ENCODE measurements at places on chromosomes 11 and 22. TPM values are rescaled to one million over a fixed set of nuclear protein-coding genes. Genes with fewer than 3 reads are reported as not detected.

ROBO3 gene
- total RNA-seq = 7.4 TPM

SCN4B gene
- total RNA-seq = 5.0 TPM

HEPN1 gene
- total RNA-seq = not detected

OR6A2 gene
- total RNA-seq = 0.15 TPM

LRRN4CL gene
- total RNA-seq = 0.61 TPM

DNA sequence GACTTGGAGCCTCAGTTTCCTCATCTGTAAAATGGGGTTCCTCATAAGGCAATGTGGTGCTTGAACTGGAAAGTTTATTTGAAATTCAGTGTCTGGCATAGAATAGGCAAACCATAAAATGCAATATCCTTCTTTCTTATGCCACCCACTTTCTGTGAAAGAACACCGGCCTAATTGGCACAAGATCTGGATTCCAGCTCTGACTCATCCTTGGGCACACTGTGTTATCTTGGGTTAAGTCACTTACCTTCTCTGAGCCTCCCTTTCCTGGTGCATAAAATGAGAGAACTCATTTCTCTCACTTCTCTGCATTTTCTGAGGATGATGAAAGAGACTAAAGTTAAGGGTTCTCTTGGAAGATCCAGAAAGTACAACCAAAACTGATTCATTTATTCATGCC, 5.1 kb downstream of the INSC start:
- H3K27me3 ChIP-seq = no peaks in the 10 kb centered on the region
- no peak overlapping the region for H3K4me3 ChIP-seq
- no peaks in the 10 kb centered on the region for H3K36me3 ChIP-seq
- peaks cover under 1% of the 10 kb centered on the region for H3K4me1 ChIP-seq

DNA sequence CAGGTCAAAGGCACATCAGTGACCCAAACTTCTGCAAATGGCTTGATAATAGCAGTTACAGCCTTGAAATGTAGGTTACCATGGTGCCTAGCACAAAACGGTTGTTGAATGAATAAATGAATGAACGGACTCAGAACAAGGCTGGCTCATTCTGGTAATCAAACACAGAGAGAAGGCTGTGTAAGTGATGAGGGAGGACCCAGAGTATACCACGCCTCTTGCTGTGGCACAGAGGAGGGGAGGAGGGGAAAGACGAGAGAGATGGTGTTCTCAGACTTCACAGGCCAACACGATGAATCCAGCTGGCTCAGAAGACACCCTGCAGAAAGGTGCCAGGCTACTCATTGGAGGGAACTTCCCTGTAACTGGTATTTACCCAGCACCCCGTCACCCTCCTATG, 38.3 kb downstream of the PC start:
- H3K36me3 ChIP-seq = no peaks in the 10 kb centered on the region
- H3K4me3 ChIP-seq = no peak overlapping the region
- H3K27ac ChIP-seq = no peak overlapping the region
- no peaks in the 10 kb centered on the region for H3K4me1 ChIP-seq
- no peak for DNase-seq
- H3K27me3 ChIP-seq = no peaks in the 10 kb centered on the region

- no peaks in the 10 kb centered on the region for H3K36me3 ChIP-seq
- peak overlapping the region; percentile 69 for H3K27ac ChIP-seq
- H3K4me3 ChIP-seq = no peak overlapping the region
- no peaks in the 10 kb centered on the region for H3K27me3 ChIP-seq
- no peak for DNase-seq
These were observed 6.8 kb downstream of the AP2A2 start for GRCh38 chr11:932435-932834.

- H3K4me1 ChIP-seq = no peaks in the 10 kb centered on the region
- no peak overlapping the region for H3K4me3 ChIP-seq
- H3K27me3 ChIP-seq = no peaks in the 10 kb centered on the region
- DNase-seq = no peak
- no peaks in the 10 kb centered on the region for H3K36me3 ChIP-seq
These were observed 162.0 kb upstream of the GUCY1A2 start for GRCh38 chr11:107180236-107180635.

Measured in upper lobe of left lung (tissue), 6 donors.